ENCODE measurements at places on chromosomes 3 and 15. TPM values are rescaled to one million over a fixed set of nuclear protein-coding genes. Genes with fewer than 3 reads are reported as not detected.

Gene KLHL25
- total RNA-seq = 8.4 TPM

Gene FSTL1
- 193 TPM for total RNA-seq

Gene ACTRT3
- total RNA-seq = 2.9 TPM

Gene LAMB2
- 444 TPM for total RNA-seq

Gene STAC
- 6.2 TPM for total RNA-seq

Gene ZNF385D
- total RNA-seq = 8.9 TPM

Gene EAF1
- total RNA-seq = 16.1 TPM

Gene CD200
- total RNA-seq = 16.8 TPM

Gene CNTN6
- 0.25 TPM for total RNA-seq

Gene FBXW12
- total RNA-seq = not detected

Gene TRIM42
- total RNA-seq = not detected

Gene CCR1
- 13.8 TPM for total RNA-seq

Gene CDHR4
- total RNA-seq = 0.54 TPM

Gene TNFAIP8L3
- total RNA-seq = 8.9 TPM

Gene CYP8B1
- 10.4 TPM for total RNA-seq

Gene STAB1
- total RNA-seq = 379 TPM

Measured in kidney (tissue), 22 donors.